NCI-H2171 treated with DMSO at 0.1 percent for 48 hours (cell line): ENCODE measurements at places on chromosomes 13 and 19.
A peak's percentile ranks its signal among the peaks of the same experiment; 100 is the strongest.

- DNase-seq = no peak
These were observed 17.4 kb downstream of the NBEA start for GRCh38 chr13:34959489-34959888.

DNA sequence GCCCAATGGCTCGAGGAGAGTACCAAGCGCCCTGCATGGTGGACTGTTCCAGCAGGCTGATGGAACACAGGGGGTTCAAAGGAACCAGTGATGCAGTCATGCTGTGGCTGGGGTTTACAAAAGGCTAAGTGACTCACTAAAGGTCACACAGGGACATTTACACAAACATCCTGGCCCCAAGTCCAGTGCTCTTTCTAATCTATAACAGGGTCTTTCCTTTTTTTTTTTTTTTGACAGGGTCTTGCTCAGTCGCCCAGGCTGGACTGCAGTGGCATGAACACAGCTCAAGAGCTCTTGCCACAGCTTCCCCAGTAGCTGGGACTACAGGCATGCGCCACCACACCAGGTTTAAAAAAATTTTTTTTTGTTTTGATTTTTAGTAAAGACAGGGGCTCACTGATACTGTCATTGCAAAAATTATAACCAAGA lies 2.8 kb upstream of the SLC25A15 start:
- no peak for DNase-seq

- DNase-seq = no peak
These were observed 552.1 kb downstream of the DCT start for GRCh38 chr13:93927431-93927830.

DNA sequence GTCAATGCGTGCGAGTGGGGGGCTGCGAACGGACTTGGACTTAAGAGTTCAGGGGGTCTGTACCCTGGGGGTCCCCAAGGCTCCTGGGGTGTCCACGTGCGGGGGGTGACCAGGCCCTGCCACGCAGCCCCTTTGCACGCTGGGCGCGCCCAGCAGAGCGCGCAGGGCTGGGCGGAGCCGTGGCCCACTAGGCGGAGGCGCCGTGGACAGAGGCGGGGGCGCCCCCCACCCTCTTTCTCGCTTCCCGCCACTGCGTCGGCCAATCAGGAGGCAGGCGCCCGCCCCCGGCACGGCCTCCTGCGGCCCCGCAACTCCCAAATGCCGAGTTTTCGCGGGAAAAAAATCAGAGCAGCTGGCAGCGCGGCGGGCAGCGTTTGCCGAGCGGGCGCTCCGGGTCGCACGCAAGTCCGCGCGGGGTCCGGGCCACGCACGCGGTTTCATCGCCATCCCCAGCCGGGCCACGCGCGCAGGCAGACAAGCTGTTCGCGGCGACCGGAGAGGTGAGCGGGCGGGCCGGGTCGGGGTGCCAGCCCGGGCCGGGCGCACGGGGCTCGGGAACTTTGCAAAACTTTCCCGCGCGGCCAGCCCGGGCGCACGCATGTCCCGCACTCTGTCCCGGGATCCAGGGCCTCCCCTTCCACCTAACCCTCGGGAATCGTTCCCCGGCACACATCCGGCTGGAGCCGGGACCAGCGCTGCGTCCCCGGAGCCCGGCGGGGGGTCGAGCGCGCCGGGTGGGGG lies at the start of gene UHRF1:
TSS of gene UHRF1 (plus strand) at position 346 of the 741 bp plus-strand sequence. CDS start 1,385 bp downstream, outside the sequence.
- DNase-seq = peak; percentile 80

DNA sequence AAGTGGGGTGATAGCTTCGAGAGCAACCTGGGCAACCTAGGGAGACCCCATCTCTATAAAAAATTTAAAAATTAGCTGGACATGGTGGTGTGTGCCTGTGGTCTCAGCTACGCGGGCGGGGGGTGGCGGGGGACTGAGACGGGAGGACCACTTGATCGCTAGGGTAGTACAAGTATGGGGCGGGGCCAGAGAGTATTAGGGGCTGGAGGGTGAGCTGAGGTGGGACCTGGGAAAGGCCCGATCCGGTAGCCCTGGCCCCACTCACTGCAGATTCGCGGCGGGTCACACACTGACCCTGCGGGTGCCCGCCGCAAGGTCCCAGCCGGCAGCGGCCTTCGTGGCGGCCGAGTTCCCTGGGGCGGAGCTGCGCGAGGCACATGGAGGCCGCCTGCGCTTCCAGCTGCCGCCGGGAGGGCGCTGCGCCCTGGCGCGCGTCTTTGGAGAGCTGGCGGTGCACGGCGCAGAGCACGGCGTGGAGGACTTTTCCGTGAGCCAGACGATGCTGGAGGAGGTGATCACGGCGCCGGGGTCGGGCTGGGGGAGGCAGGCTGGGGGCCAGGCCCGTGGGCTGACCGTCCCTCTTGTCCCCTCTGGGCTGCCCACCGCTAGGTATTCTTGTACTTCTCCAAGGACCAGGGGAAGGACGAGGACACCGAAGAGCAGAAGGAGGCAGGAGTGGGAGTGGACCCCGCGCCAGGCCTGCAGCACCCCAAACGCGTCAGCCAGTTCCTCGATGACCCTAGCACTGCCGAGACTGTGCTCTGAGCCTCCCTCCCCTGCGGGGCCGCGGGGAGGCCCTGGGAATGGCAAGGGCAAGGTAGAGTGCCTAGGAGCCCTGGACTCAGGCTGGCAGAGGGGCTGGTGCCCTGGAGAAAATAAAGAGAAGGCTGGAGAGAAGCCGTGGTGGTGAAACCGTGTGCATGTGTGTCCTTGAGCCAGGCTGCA lies 2.0 kb upstream of the ARHGAP45 start:
- DNase-seq = peak; percentile 38

DNA sequence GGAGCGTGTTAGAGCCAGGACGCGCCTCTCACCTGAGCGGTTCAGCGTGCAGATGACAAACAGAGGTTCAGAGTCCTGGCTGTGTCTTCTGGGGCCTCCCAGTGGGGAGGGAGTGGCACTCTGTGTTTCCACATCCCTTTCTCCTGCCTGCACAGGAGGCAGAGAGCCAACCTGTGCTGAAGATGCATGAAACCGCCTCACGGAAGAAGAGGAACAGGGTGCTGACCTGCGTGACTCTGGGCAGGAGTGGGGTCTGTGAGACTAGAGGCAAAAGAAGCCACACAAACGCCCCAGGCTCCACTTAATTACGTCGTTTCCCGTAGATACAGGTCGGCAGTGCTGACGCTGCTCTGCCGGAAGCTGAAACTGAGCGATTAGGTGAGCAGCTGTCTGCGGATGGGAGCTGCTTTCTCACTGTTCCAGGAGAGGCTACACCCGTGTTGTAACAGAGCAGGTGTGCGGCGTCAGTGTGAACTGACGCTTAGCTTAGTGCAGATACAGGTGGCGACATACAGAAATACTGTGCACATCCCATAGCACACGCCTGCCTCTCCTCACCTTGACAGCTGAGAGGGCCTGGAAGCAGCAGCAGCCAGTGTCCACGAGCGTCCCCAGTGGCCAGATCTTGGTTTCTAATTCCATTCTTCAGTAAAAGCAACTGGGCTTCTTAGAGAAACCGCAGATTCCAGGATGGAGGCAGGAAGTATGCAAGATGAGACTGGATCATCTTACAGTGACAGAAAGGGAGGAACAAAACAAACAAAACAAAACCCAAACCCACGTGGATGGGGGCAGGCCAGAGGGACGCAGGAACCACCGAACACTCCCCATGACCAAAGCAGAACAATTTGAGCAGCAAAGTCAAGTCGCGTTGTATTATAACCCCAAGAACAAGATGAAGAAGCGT lies 37.7 kb upstream of the MCF2L start:
- DNase-seq = peak; percentile 92

DNA sequence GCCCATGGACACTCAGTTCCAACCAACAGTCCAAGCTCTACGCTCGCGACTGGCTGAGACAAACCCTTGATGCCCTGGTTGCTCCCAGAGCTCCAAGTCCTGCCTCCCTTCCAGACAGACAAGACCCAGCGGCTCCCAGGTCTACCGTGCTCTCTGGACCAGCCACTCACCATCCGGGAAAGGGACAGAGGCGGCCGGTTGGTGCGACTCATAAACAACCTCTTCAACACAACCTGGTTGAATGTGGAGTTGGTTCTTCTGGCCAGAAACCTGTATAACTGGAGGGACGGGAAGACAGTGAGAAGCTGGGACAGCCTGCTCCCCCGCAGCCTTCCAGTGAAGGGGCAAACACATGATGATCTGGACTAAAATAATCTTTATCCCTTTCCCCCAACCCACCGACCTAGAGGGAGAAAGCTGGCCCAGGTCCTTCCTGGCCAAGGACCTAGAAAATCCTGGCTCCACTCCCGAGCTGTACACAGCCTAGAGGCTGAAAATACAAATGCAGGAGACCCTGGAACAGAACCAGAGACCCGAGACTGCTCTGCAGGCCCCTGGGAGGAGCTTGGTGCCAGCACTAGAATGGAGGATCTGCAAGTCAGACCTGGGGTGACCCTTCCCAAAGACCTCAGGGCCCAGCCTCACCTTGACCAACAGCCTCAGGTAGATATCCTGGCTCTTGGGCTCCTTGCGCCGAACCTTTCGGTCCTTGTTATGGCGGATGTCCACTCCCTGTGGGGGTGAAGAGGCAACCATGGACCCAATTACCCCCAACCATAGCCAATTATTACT lies 1.6 kb downstream of the RPL18 start:
- no peak for DNase-seq

DNA sequence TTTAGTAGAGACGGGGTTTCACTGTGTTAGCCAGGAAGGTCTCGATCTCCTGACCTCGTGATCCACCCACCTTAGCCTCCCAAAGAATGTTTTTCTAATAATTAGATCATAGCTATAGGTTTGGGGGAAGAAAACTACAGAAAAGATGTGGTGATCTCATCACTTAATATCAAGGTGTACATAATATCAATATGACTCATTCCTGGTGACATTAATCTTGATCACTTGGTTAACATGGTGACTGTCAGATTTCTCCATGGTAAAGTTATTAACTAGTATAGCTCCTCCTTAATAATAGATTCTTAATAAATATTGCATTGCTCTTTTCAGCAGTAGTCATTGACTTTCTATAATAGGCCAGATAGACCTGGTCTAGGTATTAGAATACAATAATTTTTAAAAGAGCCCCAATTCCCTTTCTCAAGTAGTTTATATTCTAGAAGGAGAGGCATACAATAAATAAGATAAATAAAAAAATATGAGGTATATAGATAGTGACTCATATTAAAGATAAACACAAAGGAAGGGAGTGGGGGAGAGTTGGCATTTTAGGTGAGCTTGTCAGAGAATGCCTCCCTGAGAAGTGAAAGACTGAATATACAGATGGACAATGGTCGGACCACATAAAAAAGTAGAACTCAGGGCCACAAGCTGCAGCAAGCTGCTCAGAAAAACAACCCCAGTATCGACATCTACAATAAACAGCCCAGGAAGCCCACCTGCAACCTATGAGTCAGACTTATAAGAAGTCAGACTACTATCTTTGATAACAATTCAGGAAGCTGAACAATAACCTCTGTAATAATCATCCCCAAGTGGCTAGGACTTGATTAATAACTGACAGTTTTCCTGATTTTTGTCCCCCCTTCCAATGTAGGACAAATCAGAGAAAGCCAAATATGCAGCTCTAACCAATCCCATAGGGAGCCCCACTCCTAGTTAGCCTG lies 210.8 kb downstream of the RFC3 start:
- no peak for DNase-seq

DNA sequence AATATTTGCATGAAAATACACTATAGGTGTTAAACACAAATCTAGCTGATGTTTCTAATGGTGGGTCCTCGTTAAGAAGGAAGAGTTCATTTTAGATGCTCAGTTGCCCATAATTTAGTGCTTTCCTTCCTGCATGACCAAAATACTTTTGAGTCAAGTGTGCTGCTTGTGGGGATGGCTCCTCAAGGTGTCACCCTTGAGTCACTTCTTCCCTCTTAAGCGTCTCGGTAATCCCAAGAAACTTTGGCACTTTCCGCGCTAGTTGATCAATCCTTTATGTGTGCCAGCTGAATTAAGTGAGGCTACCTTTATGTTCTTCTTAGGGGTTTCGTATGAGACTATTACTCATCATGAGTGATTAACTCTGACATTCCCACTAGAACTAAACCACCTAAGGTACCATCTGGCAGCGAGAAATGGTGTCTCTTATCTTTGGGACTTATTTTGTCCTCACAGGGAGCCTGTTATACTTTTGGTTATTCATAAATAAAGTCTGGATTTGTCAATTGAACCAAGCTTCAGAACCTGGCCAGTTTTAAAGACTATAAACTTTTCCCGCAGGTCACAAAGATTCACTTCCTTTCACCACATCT lies 106.8 kb downstream of the NHLRC3 start:
- DNase-seq = peak; percentile 1

GRCh38 chr19:39424934-39425333 lies 10.8 kb downstream of the RPS16 start:
- no peak for DNase-seq

- no peak for DNase-seq
These were observed 94.8 kb downstream of the TEX29 start for GRCh38 chr13:111415246-111415645.

DNA sequence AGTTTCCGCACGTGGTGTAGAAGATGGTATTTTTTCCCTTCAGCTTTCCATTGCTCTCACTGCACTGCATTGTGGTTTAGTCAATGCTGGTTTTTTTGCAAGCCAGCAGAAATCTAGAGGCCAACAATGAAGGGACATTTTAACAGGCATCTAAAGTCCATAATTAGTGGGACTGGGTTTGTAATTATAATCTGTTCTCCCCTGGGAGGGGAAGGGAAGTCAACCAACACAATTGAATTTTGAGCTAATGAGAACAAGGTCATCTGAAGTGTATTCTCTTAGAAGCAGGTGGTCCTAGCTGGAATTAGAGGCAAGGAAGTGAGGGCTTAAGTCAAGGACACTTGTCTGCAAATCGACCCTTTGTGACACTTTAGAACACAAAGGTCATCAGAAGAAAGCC lies 156.4 kb downstream of the MYO16 start:
- no peak for DNase-seq

DNA sequence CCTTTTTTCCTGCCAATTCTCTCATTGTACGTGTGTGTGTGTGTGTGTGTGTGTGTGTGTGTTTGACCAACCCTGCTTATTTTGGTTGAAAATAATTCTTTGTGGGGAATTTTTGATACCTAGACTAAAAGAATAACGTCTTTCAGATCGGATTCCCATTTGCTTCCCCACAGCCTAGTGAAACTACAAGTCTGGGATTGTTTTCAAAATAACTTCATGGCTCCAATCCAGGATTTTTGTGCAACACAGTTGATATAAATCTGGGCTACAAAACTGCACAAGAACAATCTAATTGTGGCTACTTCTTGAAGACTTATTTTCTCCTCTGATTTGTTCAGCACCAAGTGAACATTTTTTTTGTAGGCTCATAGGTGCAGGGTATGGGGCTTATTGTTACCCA lies 332.8 kb upstream of the MIR17HG start:
- DNase-seq = no peak

DNA sequence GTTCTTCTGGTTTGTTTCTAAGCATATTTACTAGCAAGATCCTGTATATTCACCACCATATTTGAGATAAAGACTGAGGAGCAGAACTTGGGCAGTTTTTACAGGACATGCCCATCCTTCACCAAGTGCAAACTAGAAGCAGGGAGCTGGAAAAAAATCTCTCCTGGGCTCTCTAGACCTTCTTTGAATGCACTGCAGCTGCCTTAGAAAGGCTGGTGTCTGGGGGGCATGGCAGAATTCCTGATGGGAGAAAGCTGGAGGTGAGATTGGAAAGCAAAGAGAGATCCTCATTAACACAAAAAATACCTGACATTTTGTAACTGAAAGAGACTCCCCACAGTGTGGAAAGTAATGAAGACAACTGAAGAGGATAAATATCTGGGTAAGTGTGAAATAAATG lies 1612.1 kb downstream of the OLFM4 start:
- no peak for DNase-seq
